ENCODE measurements at places on chromosomes 4 and X. TPM values are rescaled to one million over a fixed set of nuclear protein-coding genes. Genes with fewer than 3 reads are reported as not detected.

Gene NCAPG
- total RNA-seq: 16.3 TPM

Gene ALG13
- total RNA-seq: 46.7 TPM

Gene HERC3
- total RNA-seq: 14.0 TPM

Gene LIMCH1
- 58.1 TPM for total RNA-seq

Gene ODAPH
- not detected for total RNA-seq

Gene NXF3
- total RNA-seq: not detected

Gene XAGE2
- total RNA-seq: not detected

Gene LRP2BP
- total RNA-seq: 0.79 TPM

Gene SMIM20
- 26.9 TPM for total RNA-seq

Gene COL25A1
- 0.06 TPM for total RNA-seq

Gene DMRTC1B
- not detected for total RNA-seq

Gene CSN1S1
- not detected for total RNA-seq

Gene DUX4
- not detected for total RNA-seq

Gene MAGEA12
- total RNA-seq: not detected

Gene SOD3
- 136 TPM for total RNA-seq

Gene FAM9C
- not detected for total RNA-seq

Gene SPATA18
- total RNA-seq: 10.1 TPM

Gene ITIH6
- total RNA-seq: not detected

Gene MTHFD2L
- total RNA-seq: 11.9 TPM

Gene BMP3
- total RNA-seq: under 0.01 TPM

Gene PWWP3B
- 0.06 TPM for total RNA-seq

Gene NALF2
- total RNA-seq: not detected

Gene FGFRL1
- 15.7 TPM for total RNA-seq

Gene PDE6B
- total RNA-seq: 0.37 TPM

Gene IGFBP7
- 595 TPM for total RNA-seq

Gene GAGE12H
- not detected for total RNA-seq

Gene PSAPL1
- not detected for total RNA-seq

Gene CDX4
- total RNA-seq: not detected

Gene ARHGEF9
- 20.2 TPM for total RNA-seq

Gene SLC6A14
- not detected for total RNA-seq

Gene TENM3
- 0.13 TPM for total RNA-seq

Gene IL2
- total RNA-seq: not detected

Gene PRPS1
- 23.3 TPM for total RNA-seq

Gene SSX3
- total RNA-seq: not detected

Gene CWH43
- not detected for total RNA-seq

Gene PALLD
- total RNA-seq: 87.2 TPM

Gene PPP4R3C
- total RNA-seq: not detected

Gene GPRASP2
- total RNA-seq: 17.8 TPM

Gene ADGRG2
- total RNA-seq: not detected

Gene TCEAL6
- not detected for total RNA-seq

Gene P2RY4
- not detected for total RNA-seq

Gene RAB9B
- total RNA-seq: 0.66 TPM

Gene RASL11B
- not detected for total RNA-seq

Gene SUPT20HL2
- total RNA-seq: not detected

Gene SLBP
- 77.0 TPM for total RNA-seq

Gene LUZP4
- total RNA-seq: not detected

Gene FRAS1
- total RNA-seq: 0.37 TPM

Gene FAM120C
- total RNA-seq: 7.2 TPM

Gene ATP2B3
- not detected for total RNA-seq
